GM10248 (cell line): ENCODE measurements at places on chromosomes 3 and 15.

DNA sequence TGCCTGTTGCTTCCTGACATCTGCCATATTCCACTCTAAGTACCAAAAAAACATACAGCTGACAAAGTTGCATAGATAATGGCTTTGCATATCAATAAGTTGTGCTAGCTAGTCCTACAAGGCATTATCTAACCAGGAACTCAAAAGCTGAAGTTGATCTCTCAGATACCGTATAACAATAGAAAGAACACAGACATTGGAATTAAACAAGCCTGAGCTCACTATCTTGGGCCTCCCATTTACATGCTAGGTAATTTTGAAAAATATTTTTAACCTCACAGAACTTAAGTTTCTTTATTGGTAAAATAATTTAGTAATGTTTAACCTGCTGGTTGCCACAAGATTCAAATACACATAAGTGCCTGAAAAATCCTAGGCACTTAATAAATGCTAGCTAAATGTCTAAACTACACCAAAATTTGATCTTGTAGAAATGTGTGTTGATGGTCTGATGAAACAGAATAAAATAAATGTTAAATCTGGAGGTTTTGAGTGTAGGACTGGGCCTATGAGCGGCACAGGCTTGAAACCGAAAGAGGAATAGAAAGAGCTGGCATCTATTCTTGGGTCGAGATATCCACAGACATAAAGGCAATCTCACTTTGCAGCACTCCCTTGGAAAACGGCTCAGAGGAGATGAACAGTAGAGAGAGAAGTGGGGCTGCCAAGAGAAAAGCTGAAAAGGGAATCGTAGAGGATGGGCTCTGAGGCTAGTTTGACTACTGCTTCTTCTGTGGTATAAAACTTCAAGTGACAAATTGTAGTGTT, 29.9 kb upstream of the TTC14 start:
- DNase-seq, result peak; percentile 8

DNA sequence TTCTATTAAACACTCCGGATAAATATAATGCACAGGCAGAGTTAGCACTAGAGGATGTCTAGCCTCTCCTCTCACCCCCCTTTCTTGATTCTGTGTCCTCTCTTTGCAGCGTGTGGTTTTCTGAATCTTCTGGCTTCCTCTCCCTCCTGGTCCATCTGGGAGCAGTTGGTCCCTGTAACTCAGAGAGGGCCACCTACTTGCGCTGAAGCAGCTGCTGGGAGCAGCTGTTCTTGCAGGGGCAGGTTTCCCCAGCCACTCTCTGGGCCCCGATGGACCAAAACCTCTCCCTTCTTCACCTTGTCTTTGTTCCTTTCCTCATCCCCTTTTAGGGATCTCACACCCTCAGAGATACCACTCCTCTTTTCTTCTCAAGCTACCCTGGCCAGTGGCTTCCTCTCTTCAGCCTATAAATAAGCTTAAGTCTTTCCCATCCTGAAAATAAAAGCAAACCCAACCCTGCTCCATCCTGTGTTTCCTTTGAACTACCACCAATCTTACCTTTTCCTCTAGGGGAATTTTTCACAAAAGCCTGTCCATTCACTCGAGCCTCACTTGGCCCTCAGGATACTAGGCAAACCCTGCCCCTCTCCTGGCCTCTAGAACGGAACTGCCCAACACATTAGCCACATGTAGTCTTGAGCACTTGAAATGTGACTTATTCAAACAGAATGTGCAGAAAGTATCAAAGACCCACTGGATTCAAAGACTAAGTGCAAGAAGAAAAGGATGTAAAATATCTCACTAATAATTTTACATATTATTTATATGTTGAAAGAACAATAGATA, 59.7 kb downstream of the STARD5 start:
- DNase-seq, result no peak

DNA sequence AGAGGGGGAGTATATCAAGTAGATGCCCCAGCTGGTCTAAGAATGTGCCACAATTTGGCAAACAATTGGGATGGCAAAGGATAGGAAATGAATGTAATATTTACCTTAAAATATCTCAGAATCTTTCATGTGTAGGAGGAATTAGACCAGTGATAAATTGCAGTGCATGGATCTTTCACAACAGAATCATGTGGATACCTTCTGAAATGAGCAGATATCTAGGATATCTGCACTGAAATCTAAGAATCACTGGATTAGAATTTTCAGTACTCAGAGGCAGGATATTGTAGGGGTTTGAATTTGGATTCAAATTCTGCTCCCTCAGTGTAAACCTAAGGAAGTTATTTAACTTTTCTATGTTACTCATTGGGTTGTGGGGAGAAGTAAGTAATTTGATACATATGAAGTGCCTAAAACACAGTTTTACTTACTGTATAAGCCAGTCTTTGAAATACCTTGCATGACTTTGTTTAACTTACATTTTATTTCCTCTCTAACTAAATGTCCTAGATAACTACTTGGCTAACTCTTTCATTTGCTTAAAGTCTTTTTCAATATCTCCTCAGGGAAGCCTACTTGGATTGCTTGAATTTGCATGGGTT, 8.8 kb downstream of the IL1RAP start:
- no peak for DNase-seq

- DNase-seq, result no peak
Measured at GRCh38 chr3:14789640-14790285, 29.0 kb upstream of the FGD5 start.

- DNase-seq, result no peak
Measured at GRCh38 chr3:72444656-72445223, 403.5 kb downstream of the SHQ1 start.
